ENCODE measurements at places on chromosomes 3 and 15.
A peak's percentile ranks its signal among the peaks of the same experiment; 100 is the strongest.

DNA sequence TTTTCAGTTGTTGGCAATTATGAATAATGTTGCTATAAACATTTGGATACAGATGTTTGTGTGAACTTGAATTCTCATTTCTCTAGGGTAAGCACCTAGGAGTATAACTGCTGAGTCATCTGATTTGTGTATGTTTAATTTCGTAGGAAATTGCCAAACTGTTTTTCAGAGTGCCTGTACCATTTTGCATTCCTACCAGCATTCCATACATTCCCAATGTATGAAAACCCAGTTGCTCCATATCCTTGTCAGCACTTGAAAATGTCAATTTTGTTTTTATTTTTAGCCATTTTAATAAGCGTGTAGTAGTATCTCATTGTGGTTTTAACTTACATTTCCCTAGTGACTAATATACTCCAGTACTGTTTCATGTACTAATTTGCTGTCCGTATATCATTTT lies 98.5 kb upstream of the TSC22D2 start:
- DNase-seq, result no peak

DNA sequence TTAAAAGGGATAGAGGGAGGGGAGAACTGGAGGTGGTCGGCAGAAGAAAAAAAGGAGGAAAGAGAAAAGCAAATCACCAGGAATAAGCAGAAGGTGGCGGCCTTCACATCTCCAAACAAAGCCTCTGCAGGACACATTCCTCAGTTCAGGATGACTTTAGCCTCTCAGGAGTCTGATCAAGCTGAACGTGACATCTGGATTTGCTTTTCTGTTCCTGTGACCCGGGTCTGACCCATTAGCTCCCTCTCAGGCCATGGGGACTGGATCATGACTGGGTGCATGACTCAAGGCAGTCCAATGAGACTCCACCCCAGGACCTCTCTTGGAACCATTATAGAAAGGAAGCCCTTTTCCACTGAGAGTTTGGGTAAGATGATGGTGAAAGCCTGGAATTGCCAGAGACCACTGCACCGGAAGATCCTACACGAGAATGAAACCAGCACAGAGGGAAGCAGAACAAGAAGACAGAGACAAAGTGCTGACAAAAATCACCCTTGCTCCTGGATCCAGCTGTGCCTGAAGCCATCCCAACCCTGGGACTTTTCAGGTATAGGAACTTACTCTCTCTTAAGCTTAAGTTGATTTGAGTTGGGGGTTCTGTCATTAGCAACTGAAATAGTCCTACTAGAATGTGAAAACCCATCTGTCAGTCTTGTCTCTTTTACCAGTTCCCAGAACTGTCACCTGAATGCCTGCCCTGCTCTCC lies 45.4 kb upstream of the RAD18 start:
- no peak for DNase-seq

- DNase-seq, result no peak
Observed at GRCh38 chr3:41193794-41194539, 5.3 kb upstream of the CTNNB1 start.

DNA sequence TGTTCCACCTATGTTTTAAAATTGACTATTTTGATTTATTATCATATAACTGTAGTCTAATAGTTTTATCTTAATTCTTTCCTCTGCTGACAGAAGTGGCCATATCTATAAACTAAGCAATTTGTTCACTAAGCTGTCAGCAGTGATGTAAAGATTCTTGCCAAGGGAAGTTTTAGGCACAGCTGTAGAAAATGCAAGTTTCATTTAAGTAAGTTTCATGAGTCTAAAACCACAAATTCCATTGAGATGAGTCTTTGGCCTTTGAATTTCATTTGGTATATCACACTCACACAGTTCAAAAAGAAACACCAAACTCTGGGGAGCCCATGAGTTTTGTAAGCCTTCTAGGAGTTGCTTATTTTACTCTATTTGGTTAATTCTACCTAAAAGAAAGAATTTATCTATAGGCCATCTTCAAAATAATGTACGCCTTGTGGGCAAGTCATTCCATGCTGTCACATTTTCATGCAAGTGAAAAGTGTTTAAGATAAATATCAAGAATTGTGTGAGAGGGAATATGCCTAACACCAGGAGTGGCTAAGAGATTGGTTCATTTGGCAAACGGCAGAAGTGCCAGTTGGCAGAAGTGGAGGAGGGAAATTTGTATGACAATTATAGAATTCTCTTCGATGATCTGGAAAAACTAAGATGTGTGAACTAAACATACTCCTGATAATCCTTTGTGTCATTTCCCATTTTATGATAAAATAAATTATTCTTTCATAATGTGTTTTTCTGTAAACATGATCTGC lies 292.9 kb downstream of the ZIC4 start:
- DNase-seq, result no peak

DNA sequence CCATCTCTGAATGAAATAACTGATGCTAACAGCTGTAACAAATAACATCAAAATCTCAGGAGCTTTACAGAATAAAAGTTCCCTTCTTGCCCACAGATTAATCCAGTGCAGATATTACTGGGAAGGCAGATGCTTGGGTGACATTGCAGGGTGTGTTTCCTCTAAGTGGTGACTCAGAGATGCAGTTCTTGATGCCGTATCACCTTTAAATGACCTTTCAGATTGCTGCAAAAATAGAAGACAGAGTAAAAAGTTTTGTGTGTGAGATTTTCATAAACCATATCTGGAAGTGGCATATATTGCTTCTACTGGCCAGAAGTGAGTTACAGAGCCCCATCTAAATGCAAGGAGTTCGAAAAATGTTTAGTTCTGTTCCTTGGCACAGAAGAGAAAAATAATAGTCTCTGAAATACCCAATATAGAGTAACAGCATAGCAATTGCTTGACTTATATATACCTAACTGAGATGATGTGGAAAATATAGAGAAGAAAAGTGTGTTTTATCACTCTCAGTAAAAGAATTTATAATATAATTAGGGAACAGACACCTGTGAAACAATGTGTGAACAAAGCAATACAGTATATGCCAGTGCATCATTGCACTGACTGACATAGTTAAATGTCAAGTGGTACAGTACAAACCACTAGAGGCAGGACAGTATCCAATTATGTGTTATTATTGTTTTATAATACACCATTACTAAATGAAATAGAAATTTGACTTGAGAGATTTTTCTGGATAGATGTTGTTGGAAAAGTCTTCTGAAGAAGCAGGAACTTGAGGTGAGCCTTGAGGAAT lies 430.7 kb upstream of the CBLB start:
- DNase-seq, result no peak

- no peak for DNase-seq
Observed at GRCh38 chr3:16205156-16205870, 30.8 kb downstream of the GALNT15 start.

GRCh38 chr3:111980716-111981456 lies 2.1 kb downstream of the ABHD10 start:
- DNase-seq, result no peak

GRCh38 chr3:168213920-168214319 lies 118.2 kb upstream of the GOLIM4 start:
- DNase-seq, result no peak

GRCh38 chr15:75193976-75194375 lies 7.7 kb upstream of the C15orf39 start:
- no peak for DNase-seq

DNA sequence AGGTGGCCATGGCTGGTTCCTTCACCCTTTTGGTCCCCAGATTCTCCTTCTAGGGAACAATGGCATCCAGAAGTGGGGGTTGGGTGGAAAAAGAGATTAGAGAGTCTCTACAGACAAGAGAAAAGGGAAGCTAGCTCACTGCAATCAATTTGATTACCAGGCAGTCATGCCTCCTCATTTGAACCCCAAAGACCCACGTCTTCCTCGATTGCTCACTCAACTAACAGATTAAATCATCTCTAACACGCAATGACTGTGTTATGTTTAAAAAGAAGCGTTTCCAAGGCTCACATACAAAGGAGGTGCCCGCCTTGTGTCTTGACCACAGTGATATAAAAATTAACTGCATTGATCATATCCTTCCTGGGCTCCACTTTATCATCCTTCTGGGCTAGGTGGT lies 57.6 kb downstream of the BHLHE40 start:
- no peak for DNase-seq

- DNase-seq, result no peak
Observed at GRCh38 chr15:63347074-63347857, 34.4 kb downstream of the CA12 start.

GRCh38 chr15:98946301-98947255 lies 61.0 kb downstream of the PGPEP1L start:
- DNase-seq, result no peak

DNA sequence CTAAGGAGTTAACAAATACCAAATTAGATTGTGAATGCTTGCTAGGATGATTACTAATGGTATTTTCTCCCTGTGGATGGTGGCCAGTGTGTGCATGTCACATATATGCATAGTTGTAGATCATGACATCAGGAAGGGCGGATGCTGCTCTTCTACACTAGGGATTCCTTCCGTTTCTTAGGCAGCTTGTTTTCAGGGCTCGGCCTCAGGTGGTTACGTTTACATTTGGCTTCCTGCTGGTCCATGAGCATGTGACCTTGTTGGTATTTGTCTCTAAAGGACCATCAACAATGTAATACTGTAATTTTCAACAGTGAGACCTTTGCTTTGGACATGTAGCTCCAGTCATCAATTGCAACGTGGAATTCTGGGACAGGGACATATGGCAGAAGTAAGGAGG lies 221.4 kb downstream of the NR1D2 start:
- no peak for DNase-seq

DNA sequence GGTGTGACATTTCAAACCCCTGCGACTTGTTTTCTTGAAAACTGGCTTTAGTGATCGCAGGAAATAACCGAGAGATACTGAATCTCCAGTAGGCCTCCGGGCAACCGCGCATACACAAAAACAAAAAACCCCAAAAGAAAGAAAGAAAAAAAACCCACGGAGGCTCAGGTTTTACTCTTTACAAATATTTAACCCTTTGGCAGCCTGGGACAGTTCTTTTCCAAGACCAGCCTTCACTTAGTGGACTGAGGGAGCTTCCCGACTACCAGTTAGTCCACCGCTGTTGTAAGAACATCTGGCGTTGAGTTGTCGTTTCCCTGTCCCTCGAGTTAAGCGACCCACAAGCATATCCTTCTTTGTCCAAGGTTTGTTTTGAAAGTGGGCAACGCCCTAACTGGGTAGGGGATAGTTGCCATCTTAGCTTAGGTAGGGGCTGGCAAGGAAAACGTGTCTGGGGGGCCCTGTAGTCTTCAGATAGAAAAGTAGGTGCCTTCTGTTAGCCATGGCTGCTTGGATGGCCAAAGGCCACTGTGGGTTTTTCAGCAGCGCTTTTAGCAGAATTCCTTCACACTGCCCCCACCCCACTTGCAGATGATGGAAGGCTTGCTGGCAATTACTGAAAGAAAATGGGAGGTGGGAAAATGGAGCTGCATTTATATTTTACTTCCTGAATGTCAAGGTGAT lies 6.9 kb downstream of the ISL2 start:
- no peak for DNase-seq

DNA sequence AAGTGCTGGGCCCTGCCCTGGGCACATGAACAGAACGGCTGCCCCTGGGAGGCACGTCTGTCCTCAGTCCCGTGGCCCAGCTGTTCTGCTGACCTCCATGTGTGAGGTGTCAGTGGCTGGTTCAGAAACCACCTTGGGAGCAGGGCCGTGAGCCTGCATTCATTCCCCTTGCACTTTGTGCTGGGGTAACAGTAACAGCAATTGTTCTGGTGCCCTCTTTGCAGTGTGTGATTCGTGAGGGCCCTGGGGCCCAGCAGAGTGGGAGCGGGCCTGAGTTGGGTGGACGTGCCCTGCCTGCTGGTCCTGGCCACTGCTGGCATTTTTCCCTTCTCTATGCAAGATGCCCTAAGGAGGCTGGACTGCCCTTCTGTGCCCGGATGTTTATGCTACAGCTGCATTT lies 50.4 kb upstream of the MYZAP start:
- DNase-seq, result no peak

GRCh38 chr3:111911446-111911845 lies 52.4 kb downstream of the PHLDB2 start:
- no peak for DNase-seq

DNA sequence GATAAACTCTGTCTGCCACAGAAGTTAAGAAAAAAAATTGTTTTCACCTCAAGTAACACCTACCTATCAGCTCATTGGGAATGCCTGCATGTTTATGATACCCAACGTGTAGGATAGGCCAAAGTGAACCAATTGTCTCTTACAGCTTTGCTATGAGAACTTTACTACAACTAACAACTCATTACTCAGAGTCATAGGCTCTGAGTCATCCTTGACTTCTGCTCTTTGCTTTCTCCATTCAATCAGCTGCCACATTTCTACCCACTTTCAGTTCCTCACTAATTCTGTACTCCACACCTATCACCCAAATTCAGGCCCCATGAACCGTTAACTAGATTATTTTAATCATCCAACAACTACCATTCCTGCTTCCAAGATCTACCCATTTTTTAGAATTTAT lies 843.9 kb downstream of the TUSC7 start:
- peak; percentile 37 for DNase-seq

DNA sequence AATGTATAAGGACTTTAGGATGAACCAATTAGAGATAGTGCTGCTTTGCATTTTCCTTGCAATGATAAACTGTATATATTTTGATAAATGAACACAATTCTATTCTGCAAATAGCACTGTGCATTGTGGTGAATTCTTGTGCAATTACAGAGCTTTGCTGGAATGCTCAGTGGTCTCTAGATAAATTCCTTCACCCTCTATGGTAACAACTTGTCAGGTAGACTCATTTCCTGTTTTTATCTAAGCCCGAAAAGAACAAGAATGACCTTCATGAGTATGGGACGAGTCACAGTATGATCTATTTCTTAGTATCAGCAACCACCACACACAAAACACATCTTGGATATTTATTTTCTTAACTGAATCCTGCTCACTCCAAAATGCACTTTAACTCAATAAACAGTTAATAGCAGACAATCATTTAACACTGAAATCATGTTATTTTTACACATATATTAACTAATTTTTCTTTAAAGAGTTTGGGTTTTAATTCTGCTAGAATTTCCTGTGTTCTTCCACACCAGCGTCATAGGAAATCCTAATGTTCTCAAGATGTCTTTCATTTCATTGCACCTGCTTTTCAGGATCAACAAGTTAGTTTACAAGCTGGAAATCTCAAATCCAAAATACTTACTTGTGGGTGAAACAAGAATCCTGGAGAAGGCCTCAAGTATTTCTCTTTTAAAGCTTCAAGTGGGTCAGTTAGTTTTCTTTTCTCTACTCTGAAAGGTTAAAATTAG lies 551.2 kb downstream of the MECOM start:
- DNase-seq, result no peak

GRCh38 chr3:159996018-159996417 lies 7.4 kb downstream of the IL12A start:
- no peak for DNase-seq

GRCh38 chr3:190001426-190001825 lies 119.3 kb downstream of the P3H2 start:
- no peak for DNase-seq

DNA sequence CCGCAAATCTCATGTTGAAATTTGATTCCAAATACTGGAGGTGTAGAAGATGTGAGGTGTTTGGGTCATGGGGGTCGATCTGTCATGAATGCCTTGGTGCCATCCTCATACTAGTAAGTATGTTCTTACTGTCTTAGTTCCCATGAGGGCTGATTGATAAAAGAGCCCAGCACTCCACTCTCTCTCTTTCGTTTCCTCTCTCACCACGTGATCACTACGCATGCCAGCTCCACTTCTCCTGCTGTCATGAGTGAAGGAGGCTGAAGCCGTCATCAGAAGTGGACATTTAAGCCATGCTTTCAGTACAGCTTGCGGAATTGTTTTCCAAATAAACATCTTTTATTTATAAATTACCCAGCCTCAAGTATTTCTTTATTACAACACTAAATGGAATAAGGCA lies 6.1 kb downstream of the OR5H15 start:
- DNase-seq, result no peak

Measured in hepatocyte (in vitro differentiated cells).